ENCODE measurements at places on chromosomes 13 and 19.
A peak's percentile ranks its signal among the peaks of the same experiment; 100 is the strongest.

DNA sequence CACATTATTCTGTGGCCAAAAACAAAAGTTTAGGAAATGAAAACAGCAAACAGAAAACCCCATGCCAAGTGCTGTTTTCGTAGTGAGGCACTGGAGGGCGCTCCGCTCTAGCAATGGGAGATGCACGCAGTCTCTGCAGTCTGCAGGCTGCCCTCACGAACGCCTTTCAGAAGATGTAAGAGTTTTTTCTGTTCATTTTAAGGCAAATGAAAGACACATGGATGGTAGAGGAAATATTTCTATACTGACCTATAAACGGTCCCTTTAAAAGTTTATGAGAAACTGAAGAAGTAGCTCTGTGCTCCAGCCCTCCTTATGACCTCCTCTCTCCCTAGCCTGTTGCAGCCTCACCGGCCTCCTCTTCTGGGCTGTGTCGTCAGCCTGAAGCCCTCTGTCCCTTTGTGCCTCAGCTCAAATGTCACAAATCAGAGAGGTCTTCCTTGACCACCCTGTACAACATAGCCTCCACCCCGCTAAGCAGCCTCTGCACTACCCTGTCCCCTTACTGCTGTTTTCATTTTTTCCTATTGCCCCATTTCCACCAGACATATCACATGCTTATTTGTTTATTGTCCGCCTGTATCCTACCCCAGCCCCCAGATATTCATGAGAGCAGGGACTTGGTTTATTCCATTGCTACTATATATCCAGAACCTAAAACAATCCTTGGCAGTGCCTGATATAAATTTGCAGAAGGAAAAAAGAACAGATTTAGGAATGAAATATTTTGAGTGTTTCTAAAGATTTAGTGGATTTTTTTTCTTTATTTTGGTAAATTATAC is 116.4 kb downstream of the TM9SF2 start:
- DNase-seq: no peak

- DNase-seq: no peak
These were observed 2.0 kb downstream of the NAA16 start for GRCh38 chr13:41313117-41313516.

GRCh38 chr13:38582133-38582532 is 104.7 kb upstream of the FREM2 start:
- DNase-seq: no peak

- DNase-seq: no peak
These were observed 273.2 kb downstream of the LIG4 start for GRCh38 chr13:107942030-107942617.

GRCh38 chr19:34181111-34181864 is 9.0 kb downstream of the LSM14A start:
- DNase-seq: no peak

DNA sequence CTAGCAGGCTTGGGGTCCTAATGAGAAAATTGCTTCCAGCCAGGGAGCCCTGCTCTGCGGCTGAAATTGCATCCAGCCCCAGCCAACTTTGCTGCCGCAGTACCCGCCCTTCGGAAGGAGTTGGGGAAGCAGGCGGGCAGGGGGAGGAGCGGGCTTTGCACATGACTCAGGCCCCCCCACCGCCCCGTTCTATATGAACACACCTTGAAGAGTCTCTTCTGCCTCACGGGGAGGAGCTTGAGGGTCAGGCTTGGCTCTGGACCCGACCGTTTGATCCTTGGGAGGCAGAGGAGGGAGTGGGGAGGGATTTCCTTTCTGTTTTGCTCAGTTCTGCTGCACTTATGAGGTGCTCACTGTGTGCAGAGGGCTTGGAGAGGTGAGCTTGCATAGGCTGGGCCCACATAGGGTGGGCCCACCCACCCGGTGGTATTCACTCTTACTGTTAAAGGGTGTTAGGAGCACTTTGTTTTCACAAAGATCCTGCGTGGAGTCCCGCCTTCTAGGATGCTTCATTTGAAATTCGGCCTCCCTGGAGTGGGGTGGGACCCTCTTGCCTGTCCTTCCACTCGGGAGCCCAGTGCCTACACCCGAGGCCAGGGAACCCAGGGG is 46.5 kb downstream of the LYL1 start:
- DNase-seq: no peak

GRCh38 chr13:48858122-48858902 is 117.4 kb upstream of the FNDC3A start:
- DNase-seq: peak; percentile 2

- no peak for DNase-seq
These were observed 1952.0 kb upstream of the PCDH20 start for GRCh38 chr13:63367522-63368198.

- no peak for DNase-seq
These were observed 1.5 kb downstream of the ATCAY start for GRCh38 chr19:3882041-3882384.

- no peak for DNase-seq
These were observed 67.9 kb downstream of the NDFIP2 start for GRCh38 chr13:79548902-79549301.

DNA sequence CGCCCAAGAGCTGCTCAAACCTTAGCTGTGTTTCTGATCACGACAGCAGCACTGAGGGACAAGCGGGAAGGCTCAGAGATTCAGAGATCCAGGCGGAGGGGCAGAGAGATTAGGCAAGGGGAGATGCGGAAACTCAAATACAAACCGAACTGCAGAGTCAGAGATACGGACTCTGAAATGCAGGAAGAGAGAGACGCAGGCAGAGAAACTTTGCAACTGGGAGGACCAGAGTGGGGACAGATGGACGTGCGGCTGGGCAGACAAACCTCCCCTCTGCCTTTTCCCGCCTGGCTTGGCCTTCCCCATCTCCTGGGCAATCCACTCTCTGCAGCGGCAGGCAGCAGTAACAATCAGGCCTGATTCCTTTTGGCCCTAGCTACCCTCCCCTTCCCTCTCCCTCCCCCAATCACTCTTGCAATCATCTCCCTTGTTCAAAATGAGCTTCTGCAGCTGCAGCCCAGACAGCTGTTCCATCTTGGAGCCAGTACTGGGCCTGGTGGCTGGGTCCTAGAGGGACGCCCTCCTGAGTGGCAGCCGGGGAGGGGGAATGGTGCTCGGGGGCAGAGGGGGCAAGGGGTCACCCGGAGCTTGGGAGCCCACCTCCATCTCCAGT is 29.7 kb downstream of the OLFM2 start:
- DNase-seq: no peak

DNA sequence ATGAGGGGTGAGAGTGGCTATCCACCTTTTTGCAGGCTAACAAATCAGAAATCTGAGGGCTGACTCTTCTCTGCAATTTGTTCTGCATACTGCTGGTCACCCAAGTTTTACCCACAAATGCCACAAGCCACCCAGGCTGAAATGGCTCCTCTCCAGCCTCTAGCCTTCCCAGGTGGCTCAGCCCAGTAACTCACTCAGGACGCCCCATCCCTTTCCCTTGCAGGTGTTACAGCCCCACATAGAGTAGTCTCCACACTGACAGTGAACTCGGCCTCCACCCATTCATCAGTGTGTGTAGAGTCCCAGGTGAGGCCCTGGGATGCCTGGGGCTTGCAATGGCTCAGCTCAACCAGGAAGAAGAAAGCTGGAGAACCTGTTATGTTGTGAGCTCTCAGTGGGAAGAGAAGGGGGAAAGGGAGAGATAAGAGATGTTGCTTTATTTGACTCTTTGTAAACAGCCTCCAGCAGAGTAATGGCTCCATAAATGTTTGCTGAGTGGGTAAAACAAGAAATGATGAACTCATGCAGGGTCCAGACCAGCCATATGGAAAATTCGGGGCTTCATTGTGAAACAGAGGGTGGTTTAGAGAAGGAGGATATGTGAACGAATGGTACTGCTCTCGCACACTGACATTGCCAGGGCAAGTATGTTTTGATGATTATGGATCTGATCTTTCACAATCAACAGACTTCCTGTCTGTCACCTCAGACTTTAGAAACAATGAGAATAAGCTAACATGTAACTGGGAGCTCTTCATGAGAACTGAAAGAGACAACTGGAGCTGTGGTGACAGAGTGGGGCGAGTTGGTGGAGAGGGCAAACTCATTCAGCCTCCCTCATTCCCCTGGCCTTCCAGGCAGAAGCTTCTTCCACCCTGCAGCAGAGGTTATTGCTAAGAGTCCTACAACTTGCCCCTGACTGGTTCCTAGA is 74.2 kb upstream of the RFC3 start:
- no peak for DNase-seq

- no peak for DNase-seq
These were observed 472.8 kb downstream of the DACH1 start for GRCh38 chr13:71394176-71394575.

- no peak for DNase-seq
These were observed 392.6 kb downstream of the KLF5 start for GRCh38 chr13:73451221-73452029.

DNA sequence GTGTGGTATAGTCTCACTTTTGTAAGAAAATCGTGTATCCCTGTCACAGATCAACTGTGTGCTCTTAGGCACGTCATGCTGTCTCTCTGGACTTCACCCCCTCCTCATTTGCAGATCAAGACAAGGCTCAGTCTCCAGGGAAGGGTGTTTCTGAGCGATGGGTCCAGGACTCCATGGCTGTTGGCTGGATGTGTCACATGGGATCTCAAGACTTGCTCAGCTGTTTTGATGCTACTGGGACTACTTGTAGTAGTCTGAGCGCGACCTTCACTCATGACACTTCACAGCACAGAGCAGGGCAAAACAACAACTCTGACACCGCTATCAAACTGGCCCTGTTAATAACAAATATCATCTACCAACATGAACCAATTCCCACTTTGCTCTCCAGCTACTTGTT is 36.2 kb downstream of the SMAD9 start:
- DNase-seq: no peak

DNA sequence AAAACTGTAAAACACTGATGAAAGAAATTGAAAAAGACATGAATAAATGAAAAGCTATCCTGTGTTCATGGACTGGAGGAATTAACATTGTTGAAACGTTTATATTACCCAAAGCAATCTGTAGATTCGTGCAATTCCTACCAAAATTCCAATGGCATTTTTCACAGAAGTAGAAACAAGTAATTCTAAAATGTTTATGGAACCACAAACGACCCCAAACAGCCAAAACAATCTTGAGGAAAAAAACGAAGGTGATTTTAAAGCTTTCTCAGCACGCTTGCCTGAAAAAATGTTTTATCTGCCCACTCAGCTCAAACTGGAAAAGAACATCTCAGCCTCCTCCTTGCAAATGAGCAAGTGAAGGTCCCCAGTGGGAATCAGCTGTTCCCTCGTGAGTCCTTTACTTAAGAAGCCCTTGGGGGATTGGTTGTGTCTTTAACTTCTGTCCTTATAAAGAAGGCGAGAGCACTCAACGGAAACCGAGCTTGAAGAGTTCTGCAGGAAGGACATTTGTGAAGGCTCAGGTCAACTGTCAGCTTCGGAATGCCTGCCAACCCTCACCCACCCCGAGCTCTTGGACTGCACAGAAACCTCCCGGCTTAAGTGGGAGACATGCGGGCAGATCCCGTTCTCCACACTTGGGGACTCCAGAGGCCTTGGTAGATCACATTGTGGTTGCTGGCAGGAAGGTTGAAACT is 256.0 kb upstream of the IRS2 start:
- DNase-seq: no peak

- DNase-seq: peak; percentile 14
These were observed 28.5 kb downstream of the ZNF266 start for GRCh38 chr19:9406798-9407352.

- DNase-seq: no peak
These were observed 429.8 kb upstream of the ARGLU1 start for GRCh38 chr13:106997696-106998095.

- DNase-seq: no peak
These were observed 1.5 kb downstream of the C3 start for GRCh38 chr19:6718741-6719539.

DNA sequence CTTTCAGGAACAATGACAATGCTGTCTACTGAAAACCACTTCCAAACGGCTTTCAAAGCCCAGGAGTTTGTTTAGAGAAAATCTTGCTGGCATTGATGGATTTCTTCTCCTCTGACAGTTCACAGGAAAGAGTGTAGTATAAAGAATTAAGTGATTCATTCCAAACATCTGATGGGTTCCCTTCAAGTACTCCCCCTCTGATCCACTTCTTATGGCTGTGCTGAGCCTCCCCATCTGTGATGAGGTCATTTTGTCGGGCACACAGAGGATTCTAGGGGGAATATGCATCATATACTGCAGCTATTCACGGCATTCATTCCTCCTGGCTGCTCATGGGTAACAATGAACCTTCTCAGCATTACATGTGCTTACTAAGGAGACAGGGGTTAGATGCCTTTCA is 107.9 kb downstream of the RGCC start:
- no peak for DNase-seq

- DNase-seq: no peak
These were observed 5.9 kb downstream of the EPSTI1 start for GRCh38 chr13:42986176-42986574.

DNA sequence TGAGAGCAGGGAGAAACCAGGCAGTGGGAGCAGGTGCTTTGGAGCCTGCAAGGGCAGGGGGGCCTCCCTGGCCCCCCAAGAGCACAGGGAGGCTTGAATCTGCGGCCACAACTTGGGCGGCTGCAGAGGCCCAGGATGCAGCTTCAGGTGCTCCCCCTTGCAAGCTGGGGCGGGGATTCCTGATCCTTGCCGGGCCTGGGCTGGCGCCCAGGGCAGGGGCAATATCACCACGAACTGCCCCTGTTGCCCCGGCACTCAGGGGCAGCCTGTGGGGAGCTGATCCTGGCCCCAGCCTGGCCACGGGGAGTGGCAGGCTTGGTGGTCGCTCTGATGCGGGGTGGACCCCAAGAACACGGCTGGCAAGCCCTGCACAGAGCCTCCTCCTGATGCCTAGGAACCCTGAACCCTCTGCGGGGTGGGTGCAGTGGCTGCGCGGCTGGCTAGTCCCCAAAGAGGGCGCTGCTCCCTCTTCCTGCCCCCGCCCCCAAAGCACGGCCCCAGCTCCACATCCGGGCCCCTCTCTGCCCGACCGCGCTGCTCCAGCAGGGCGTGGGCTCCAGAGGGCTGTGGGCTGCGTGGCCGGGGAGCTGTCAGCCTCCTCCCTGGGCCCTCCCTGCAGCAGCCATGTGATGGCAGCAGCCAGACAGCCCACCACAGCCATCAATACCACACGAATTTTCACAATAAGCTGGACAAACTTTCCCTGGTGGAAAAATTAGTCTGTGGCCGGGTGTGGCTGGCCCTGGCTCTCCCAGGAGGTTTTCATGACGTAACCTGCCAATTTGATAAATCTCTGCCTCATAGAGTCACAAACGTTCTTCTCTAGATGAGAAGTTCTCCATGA is 21.0 kb downstream of the TNFSF9 start:
- DNase-seq: peak; percentile 58

Measured in naive thymus-derived CD8-positive, alpha-beta T cell (primary cell).